ENCODE measurements at places on chromosomes 2 and 18.
A peak's percentile ranks its signal among the peaks of the same experiment; 100 is the strongest.

GRCh38 chr2:1309507-1309906 lies 103.8 kb upstream of the TPO start:
- DNase-seq, result no peak

DNA sequence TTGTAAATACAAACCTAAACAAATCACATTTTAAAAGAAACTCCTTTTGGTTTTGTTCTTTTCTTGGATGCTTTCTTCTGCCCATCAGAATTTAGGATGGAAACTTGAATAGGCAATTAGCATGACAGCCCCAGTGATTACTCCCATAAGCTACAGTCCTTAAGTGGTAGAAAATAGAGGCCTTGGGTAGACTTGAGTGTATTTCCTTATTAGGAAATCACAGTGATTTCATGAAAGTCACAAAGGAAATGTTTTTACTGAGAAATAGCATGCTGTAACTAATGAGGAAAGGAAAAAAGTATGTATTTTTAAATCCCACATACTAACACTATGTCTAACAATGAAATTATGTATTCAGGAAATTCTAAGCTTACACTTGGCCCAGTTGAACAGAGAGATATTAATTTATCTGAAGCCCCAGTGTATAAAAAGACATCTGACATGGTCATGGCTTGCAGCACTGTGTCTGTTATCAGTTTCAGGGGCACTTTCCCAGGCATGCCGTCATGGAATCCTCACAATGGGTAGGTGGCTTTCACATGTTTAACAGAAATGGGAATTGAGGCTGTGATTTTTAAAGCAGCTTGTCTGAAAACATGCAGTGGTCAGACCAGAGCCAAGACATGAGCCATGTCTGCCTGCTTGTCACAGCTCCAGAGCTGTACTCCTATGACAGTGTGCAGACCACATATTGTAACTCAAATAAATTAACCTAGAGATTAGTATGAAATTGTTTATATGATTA lies 79.7 kb upstream of the TRIB2 start:
- DNase-seq, result no peak

DNA sequence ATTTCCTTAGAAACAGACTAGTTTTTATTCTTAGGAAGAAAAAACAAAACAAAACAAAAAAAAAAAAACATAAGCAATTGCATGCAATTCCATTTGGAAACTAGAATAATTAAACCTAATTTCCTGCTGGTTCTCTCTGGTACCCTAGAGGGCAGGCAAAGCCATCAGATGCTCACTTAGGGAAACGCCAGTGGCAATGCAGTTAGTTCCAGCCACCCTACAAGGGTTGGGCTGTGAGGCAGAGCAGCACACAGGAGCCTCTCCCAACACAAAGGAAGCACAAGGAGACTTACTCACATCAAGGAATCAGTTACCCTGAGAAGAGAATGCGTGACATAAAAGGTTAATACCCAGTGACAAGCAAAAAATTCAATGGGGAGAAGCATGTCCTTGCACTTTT lies 28.8 kb downstream of the CCDC93 start:
- DNase-seq, result no peak

- DNase-seq, result peak; percentile 40
These were observed 40.4 kb downstream of the TMEM18 start for GRCh38 chr2:636641-637405.

- DNase-seq, result no peak
These were observed 252.1 kb upstream of the SLC14A2 start for GRCh38 chr18:45363196-45363595.

GRCh38 chr2:171436307-171436706 lies 2.3 kb downstream of the DCAF17 start:
- DNase-seq, result no peak

DNA sequence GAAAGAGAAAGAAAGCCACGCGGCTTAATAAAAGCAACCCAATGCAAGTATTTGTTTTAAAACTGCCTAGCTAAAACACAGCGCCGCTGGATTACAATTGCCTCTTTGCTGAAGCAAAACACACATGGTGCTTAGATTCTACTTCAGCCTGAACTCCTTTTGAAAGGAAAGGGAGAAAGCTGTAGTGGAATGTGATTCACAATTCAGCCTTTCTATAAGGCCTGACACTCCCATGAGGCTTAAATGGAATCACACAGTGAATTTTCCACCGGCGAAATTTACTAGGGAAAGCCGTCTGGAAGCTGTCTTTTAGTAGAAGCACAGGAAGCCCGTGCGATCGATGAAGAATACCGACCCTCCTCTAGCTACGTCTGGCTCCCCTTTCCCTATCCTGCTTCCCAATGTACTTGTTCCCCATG lies 348.0 kb downstream of the DLGAP1 start:
- no peak for DNase-seq

DNA sequence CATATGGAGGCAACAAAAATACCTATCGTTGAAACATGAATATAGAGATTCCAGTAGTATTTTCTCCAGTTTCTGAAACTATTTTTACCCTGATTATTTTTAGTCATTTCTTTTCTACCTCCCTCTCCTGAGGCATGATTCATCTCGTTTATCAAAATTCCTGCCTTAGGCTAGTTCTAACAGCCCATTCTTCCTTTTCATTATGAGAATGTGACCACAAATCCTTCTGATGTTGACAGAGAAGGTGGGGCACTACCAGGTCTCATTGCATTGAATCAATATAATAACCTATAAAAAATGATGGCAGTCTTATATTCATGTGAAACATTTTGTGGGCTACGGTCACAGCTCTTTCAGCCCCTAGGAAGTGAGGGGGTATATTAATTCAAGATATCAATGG lies 406.5 kb upstream of the UBE2E3 start:
- DNase-seq, result no peak

DNA sequence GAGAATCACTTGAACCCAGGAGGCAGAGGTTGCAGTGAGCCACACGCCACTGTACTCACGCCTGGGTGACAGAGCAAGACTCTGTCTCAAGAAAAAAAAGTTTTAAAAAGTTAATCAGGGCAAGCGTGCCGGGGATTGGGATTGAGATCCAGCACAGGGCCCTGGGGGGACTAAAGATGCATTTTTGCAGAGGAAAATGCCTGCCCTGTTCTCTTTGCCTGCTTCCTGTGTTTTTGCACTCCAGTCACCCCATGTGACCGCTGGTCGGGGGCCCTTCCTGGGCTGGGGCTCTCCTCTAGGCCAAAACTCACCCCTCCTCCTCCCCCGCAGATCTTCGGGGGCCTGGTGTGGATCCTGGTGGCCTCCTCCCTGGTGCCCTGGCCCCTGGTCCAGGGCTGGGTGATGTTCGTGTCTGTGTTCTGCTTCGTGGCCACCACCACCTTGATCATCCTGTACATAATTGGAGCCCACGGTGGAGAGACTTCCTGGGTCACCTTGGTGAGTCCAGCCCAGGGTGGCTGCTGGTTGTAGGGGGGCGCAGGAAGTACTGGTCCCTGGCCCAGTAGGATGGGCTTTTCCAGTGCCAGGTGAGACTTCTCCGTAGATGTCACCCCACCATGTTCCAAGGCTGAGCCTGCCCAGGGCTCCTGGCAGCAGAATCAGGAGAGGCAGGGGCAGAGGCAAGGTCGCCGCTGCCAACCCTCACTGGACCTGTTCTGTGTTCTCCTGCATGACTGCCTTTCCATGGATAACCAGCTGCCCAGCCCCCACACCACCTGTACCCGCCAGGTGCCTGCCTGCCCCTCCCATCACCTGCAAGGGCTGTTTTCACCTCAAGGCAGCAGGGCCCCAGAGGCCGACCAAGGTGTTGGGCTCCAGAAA lies 22.4 kb downstream of the MAL start:
- DNase-seq, result peak; percentile 51

DNA sequence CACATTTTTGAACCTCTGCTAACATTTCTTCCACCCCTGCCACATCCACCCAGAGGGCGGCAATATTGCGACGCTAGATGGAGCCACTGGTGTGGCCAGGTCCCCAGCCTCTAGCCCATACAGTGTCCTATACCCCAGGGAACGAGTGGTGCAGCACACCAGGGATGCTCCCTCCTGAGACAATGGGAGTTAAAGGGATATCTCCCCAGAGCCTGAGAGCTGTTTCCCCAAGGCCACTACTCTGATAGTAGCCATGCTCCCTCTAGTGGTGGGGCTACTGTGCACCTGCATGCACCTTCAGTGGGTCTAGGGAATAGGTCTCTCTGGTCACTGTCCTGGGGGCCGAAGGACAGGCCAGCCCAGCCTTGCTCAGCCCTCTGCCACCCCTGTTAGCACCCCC lies 336.4 kb upstream of the FSHR start:
- DNase-seq, result no peak

GRCh38 chr2:219733106-219733505 lies 105.7 kb downstream of the SLC4A3 start:
- no peak for DNase-seq

GRCh38 chr2:30113617-30114293 lies 33.1 kb upstream of the YPEL5 start:
- no peak for DNase-seq

GRCh38 chr2:134279417-134279816 lies 25.5 kb downstream of the MGAT5 start:
- no peak for DNase-seq

- no peak for DNase-seq
These were observed 21.4 kb downstream of the GRHL1 start for GRCh38 chr2:9972621-9973479.

DNA sequence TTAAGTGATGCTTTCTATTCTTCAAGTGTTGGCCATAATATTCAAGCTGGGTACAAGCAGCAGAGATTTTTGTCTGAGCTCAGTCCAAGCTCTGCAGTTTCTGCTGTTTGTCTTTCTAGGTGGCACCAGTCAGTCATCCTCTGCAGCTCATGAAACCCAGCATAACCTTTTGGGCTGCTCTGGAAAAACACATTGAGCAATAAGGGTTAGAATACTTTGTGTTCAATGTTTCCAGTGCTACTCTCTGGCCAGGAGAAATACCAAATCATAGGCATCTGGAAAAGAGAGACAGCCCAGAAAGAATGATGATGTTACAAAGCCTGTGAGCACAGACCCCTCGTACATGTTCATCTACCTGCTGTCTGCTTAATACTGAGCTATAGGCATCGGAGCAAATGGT lies 19.5 kb upstream of the WIPF1 start:
- DNase-seq, result no peak

GRCh38 chr2:10260130-10260529 lies 42.6 kb upstream of the HPCAL1 start:
- DNase-seq, result no peak

GRCh38 chr2:43699761-43700160 lies 23.5 kb upstream of the C1GALT1C1L start:
- DNase-seq, result no peak

GRCh38 chr2:2642906-2643890 lies 312.1 kb upstream of the MYT1L start:
- DNase-seq, result no peak

DNA sequence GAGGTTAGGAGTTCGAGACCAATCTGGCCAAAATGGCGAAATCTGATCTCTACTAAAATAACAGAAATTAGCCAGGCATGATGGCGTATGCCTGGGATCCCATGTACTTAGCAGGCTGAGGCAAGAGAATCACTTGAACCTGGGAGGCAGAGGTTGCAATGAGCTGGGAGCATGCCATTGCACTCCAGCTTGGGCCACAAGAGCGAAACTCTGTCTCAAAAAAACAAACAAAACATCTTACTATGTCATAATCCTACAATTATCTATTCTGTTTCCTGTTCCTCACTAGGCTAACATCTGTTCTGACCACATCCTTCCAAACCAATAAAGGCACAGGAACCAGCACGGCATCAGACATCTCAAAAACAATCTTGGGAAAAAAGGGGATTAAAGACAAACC lies 361.8 kb upstream of the UBE2E3 start:
- no peak for DNase-seq

GRCh38 chr18:50061876-50062517 lies 132.9 kb downstream of the MYO5B start:
- peak; percentile 6 for DNase-seq

DNA sequence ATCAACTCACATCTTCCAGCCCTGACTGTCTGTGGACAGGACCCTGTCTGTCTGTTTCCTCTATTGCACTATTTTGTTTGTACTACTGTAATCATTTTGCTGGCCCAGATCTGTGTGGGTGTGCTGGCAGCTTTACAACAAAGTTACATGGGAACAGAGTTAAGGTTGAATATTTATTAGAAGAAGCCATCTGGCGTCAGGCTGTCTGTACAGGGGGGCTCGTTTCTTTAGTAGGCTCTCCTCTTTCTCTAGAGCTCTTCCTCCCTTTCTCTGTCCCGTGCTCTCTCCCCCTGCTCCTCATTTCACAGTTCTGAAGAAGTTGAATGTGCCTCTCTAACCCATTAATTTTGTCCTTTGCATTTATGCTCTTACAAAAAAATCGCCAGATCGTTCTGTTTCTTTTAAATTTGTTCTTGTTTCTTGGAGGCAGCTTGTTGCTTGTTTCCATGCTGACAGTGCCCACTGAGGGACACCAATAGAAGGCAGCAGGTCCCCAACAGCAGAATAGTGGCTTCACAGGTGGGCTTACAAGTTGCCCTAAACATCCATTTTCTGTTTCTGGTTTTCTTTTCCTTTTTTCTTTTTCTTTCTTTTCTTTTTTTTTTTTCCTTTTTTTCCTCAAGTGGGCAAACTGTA lies 315.2 kb upstream of the ZEB2 start:
- DNase-seq, result no peak

GRCh38 chr2:26191316-26192159 lies 18.6 kb downstream of the GAREM2 start:
- DNase-seq, result no peak

- DNase-seq, result no peak
These were observed 74.8 kb upstream of the COL5A2 start for GRCh38 chr2:189254268-189254883.

- DNase-seq, result no peak
These were observed 176.6 kb downstream of the METTL4 start for GRCh38 chr18:2394684-2395083.

GRCh38 chr2:237732790-237733381 lies 65.7 kb upstream of the RBM44 start:
- peak; percentile 41 for DNase-seq

DNA sequence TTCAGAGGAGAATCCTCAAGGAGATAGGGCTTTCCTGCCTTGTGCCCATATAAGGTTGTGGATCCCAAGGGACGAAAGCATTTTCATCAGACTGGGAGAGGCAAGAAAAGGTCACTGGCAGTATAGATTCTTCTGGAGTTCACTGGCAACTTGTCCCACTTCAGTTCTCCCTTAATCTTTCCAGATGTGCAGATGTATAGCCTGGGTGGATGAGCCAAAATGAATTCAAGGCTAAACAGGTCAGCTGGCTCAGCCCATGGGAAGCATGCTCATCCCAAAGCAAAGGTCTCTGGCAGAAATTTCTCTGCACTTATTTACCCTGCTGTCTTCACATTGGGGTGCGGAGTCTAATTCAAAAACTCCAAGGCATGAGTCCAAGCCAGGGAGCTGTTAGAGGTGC lies 148.9 kb upstream of the TNP1 start:
- no peak for DNase-seq

GRCh38 chr2:9690252-9690651 lies 59.5 kb upstream of the YWHAQ start:
- no peak for DNase-seq

GRCh38 chr2:11411768-11412448 lies 54.1 kb downstream of the E2F6 start:
- DNase-seq, result peak; percentile 42

- no peak for DNase-seq
These were observed 356.3 kb upstream of the PKDCC start for GRCh38 chr2:41691561-41691960.

GRCh38 chr2:166468124-166469024 lies 25.7 kb downstream of the SCN7A start:
- no peak for DNase-seq

- no peak for DNase-seq
These were observed 440.5 kb downstream of the NUP35 start for GRCh38 chr2:183564726-183565125.
